ENCODE measurements at places on chromosomes 2 and 18.

DNA sequence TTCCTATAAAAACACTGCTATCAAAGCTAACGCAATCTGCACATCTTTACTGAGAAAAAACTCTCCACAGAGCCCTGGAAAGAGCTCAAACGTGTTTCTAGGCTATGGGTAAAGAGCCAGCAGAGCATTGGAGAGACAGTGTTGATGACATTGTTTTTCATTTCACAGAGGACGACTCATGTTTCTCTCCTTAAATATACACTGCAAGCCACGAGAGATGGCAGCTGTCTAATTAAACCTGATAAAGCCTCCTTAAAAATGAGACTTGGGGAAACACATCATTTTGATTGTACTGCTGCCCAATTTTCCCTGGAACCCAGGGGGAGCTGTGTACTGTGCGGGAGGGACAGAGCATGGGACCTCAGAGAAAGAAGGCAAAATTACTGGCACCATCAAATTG lies 294.3 kb upstream of the SETBP1 start:
- H3K4me1 ChIP-seq, result no peaks in the 10 kb centered on the region
- H3K4me3 ChIP-seq, result no peak overlapping the region
- no peak for ATAC-seq
- no peaks in the 10 kb centered on the region for H3K27me3 ChIP-seq

DNA sequence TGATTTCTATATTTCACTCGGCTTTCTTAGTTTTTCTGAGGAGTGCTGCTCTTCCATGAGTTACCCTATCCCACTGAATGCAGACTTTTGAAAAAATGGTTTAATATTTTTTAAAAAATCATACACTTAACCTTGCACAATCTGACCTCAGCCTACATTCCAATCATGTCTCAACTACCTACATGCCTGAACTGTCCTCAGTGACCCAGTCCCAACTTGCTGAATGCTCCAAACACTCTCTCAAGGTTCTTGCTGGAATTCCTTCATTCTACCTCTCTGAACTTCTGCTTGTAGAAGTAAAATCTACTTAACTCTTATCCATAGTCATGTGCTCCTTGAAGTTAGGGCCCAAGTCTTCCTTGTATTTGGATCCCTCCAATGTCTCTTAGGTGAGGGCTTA lies 181.6 kb downstream of the XIRP2 start:
- no peaks in the 10 kb centered on the region for H3K27me3 ChIP-seq
- ATAC-seq, result no peak
- H3K4me3 ChIP-seq, result no peak overlapping the region
- H3K4me1 ChIP-seq, result no peaks in the 10 kb centered on the region
- H3K36me3 ChIP-seq, result no peaks in the 10 kb centered on the region

DNA sequence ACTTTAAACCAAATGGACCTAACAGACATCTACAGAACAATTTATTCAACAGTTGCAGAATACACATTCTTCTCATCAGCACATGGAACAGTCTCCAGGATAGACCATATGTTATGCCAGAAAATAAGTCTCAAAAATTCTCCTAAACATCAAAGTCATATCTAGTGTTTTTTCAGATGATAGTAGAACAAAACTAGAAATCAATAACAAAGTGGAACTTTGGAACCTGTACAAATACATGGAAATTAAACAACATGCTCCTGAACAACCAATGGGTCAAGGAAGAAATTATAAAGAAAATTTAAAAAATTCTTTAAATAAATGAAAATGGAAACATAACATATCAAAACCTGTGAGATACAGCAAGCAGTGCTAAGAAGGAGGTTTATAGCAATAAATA lies 194.1 kb upstream of the SIX2 start:
- H3K36me3 ChIP-seq, result no peaks in the 10 kb centered on the region
- no peak overlapping the region for H3K4me3 ChIP-seq
- H3K27ac ChIP-seq, result no peak overlapping the region
- peaks cover 4% of the 10 kb centered on the region for H3K27me3 ChIP-seq

DNA sequence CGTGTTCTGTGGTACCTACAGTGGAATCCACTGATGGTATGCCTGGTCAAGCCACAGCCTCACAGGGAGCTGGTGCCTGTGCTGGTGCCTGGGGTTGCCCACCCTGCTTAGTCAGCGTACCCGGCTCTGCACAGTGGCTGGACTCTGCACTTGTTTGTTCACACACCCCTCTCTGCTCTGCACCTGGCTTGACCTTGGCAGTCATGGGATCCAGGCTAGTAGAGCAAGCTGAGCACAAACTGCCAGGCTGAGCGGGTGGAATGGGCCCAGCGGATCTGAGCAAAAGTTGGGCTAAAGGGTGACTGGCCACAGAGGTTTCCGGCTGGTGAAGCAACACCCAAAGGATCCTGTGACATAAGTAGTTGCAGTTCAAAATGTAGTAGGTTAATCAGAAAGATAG lies 163.5 kb downstream of the CDH19 start:
- ATAC-seq, result no peak
- H3K36me3 ChIP-seq, result no peaks in the 10 kb centered on the region
- H3K4me1 ChIP-seq, result no peaks in the 10 kb centered on the region
- H3K4me3 ChIP-seq, result no peak overlapping the region
- H3K27ac ChIP-seq, result no peak overlapping the region

GRCh38 chr18:50473881-50474280 lies 86.0 kb upstream of the MAPK4 start:
- no peak for ATAC-seq
- peaks cover 19% of the 10 kb centered on the region for H3K27me3 ChIP-seq
- no peak overlapping the region for H3K4me3 ChIP-seq
- no peaks in the 10 kb centered on the region for H3K4me1 ChIP-seq

GRCh38 chr18:39500306-39500705 lies 1934.7 kb upstream of the CELF4 start:
- no peak overlapping the region for H3K4me3 ChIP-seq
- no peaks in the 10 kb centered on the region for H3K4me1 ChIP-seq
- no peaks in the 10 kb centered on the region for H3K27me3 ChIP-seq
- H3K36me3 ChIP-seq, result no peaks in the 10 kb centered on the region
- no peak overlapping the region for H3K27ac ChIP-seq

GRCh38 chr18:68234131-68234530 lies 480.8 kb downstream of the TMX3 start:
- H3K27ac ChIP-seq, result no peak overlapping the region
- H3K36me3 ChIP-seq, result no peaks in the 10 kb centered on the region
- H3K27me3 ChIP-seq, result peaks cover 3% of the 10 kb centered on the region

- no peaks in the 10 kb centered on the region for H3K4me1 ChIP-seq
- H3K4me3 ChIP-seq, result no peak overlapping the region
- no peak for ATAC-seq
- peaks cover 9% of the 10 kb centered on the region for H3K27me3 ChIP-seq
- H3K36me3 ChIP-seq, result no peaks in the 10 kb centered on the region
These were observed 135.0 kb upstream of the PKDCC start for GRCh38 chr2:41912776-41913175.

- no peaks in the 10 kb centered on the region for H3K36me3 ChIP-seq
- H3K27me3 ChIP-seq, result peaks cover 6% of the 10 kb centered on the region
- H3K27ac ChIP-seq, result no peak overlapping the region
- ATAC-seq, result no peak
- no peaks in the 10 kb centered on the region for H3K4me1 ChIP-seq
These were observed 452.5 kb upstream of the SALL3 start for GRCh38 chr18:78526923-78527711.

GRCh38 chr2:53865264-53865663 lies 5.5 kb upstream of the GPR75 start:
- H3K36me3 ChIP-seq, result peaks cover 76% of the 10 kb centered on the region
- no peak overlapping the region for H3K4me3 ChIP-seq
- no peaks in the 10 kb centered on the region for H3K27me3 ChIP-seq
- H3K27ac ChIP-seq, result no peak overlapping the region
- no peak for ATAC-seq

DNA sequence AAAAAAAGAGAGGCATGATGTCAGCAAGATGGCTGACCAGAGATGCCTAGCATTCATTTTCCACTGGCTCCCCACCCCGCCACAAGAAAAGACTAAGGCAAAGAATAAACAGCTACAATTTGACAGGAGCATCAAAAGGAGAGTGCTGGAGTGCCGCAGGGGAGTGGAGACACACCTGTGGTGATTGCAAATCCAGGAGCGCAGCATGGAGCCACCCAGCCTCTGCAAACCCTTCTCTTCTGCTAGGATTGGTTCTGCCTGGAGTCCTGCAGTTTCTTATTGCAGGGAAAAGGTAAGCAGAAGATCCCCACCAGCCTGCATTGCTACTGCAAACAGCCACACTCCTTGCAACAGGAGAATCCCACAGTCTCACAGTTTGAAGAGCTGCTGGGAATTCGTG lies 26.1 kb downstream of the BOLL start:
- peaks cover 6% of the 10 kb centered on the region for H3K27me3 ChIP-seq
- H3K27ac ChIP-seq, result no peak overlapping the region
- H3K4me1 ChIP-seq, result no peaks in the 10 kb centered on the region
- H3K4me3 ChIP-seq, result no peak overlapping the region
- no peak for ATAC-seq
- no peaks in the 10 kb centered on the region for H3K36me3 ChIP-seq

DNA sequence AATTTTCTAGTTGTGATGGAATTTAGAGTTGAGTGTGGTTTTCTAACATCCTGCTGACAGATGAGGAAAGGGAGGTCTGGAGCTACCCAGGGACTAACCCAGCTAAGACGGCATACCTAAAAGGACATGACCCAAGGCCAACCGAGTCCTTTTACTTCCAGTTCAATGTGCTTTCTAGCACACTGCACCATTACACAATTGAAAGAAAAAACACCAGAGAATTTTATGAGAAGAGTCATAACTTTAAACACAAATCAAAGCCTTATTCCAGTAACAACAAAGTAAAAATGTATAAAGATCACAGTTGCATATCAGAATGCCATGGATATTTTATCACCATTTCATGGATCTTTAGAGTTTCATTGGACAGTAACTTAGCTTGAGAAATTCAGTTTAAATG lies 480.3 kb downstream of the MEIS1 start:
- H3K36me3 ChIP-seq, result no peaks in the 10 kb centered on the region
- no peak overlapping the region for H3K27ac ChIP-seq
- no peaks in the 10 kb centered on the region for H3K27me3 ChIP-seq
- no peaks in the 10 kb centered on the region for H3K4me1 ChIP-seq
- H3K4me3 ChIP-seq, result no peak overlapping the region

GRCh38 chr2:232261776-232262175 lies 116.8 kb upstream of the ALPP start:
- ATAC-seq, result no peak
- no peaks in the 10 kb centered on the region for H3K4me1 ChIP-seq
- H3K27me3 ChIP-seq, result no peaks in the 10 kb centered on the region
- no peak overlapping the region for H3K4me3 ChIP-seq
- H3K36me3 ChIP-seq, result peaks cover 60% of the 10 kb centered on the region

All from activated T-helper 17 cell treated with anti-CD3 and anti-CD28 coated beads, Interleukin-2, amount 50 U/mL, for 72 hours (primary cell).